ENCODE measurements at places on chromosomes 5 and 9.

GRCh38 chr9:129863059-129863690 is 27.9 kb downstream of the USP20 start:
- DNase-seq: peak; percentile 57

GRCh38 chr9:98808875-98809274 is 1.4 kb downstream of the GALNT12 start:
- no peak for DNase-seq

DNA sequence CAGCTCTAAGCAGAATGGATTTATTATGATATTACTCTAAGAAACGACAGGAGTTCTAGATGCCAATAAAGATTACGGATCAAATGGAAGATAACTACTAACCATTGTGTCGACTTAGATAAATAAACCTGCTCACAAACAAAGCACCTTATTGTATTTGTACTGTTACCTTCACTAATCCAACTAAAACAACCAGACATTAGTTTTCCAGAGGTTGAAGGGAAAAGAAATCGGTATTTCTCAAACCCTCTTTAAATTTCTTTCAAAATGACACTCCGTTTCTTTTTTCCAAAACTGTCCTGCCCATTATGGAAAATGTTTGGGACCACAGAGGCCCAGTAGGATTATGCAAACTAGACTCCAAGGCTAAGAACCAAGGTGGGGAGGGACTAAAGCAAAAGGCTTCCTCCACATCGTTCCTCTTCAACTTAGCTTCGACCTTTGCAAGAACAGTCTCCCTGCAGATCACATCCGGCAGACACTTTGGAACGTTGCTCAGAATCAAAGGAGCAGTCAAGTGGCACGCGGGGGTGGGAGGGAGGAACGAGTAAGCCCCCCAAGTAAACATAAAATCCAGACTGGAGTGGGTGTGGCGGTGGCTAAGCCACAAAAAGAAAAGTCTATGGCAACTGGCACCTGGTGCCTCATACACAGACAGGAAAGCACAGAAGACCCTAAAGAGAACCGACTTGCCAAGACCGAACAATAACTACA is 2.7 kb downstream of the MLLT3 start:
- no peak for DNase-seq

DNA sequence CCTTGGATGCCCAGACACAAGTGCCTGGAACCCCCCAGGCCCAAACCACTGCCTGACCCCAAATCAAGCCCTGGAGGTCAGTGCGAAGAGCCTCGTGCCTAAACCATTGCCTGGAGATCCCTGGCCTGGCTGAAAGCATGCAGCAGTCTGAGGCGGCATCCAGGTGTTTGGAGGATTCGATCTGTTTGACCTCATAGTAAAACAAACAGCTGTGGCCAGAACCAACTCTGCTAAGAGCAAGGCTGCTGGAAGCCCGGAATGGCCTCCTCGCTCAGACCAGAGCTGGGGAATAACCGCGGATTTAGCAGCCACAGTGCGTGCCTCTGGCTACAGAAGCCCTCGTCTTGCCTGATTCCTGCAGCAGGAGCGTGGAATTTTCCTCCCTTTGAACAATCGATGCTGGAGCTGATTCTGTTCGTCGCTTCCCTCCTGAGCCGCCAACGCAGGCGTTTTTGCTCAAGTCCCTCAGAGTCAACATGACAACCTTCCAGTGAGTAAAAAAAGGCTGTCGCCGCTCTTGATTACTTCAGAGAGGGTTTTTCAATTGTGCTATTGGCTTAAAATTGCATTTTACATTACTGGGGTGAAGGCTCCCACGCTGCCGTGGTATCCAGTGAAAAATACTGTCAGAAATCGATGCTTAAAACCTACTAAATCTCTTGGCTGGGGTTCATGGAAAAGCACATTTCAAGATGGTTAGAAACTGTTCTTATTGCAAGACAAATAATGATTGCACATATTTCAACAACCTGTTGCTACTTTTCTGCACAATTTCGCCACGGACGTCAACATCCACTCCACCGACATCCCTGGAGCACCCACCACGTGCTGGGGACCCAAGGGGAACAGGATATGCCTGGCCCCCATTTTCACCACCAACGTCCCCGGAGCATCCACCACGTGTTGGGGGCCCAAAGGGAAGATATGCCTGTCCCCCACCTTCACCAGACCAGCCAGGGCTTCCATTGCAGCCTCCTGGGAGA is 190.0 kb downstream of the OLFM1 start:
- no peak for DNase-seq

DNA sequence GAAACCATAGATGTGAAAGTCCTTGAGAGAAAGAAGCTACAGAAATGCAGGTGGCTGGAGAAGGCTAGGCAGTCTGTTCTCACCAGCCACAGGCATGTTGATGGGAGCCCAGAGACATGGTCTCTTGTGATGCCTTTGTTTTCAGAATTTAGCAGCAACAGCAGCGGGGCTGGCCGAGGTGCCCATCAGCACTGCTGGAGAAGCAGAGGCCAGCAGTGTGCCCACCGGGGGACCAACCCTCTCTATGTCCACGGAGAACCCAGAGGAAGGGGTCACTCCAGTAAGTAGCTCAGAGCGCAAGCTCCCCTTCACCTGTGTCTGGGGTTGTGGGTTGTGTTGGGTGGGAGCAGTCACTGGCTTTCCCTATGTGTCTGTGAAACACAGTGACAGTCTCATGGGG is 59.6 kb downstream of the COL15A1 start:
- DNase-seq: no peak

DNA sequence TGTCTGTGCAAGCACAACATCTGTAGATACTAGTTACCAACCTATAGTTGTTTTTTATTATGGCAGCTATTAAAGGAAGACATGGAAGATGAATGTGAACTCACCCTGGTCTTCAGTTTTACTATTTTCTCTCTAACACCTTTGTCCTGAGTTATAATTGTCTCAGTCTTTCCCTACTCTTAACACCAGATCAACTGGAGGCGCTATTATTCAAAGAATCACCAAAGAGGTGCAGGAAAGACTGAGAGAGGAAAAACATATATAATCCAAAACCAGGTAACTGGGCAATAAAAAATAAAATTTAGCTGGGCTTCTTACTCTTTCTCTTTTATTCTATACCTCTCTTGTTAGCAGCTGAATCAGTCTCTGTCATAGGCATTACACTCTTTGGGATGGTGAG is 134.2 kb upstream of the C6 start:
- no peak for DNase-seq

Measured in stimulated activated CD4-positive, alpha-beta T cell treated with anti-CD3 and anti-CD28 coated beads, Interleukin-12 subunit alpha, Interleukin-12 subunit beta, amount 100 ng/mL, for 24 hours (primary cell).